ENCODE measurements at places on chromosomes 3 and 15.

GRCh38 chr3:150107429-150108175 lies 136.9 kb upstream of the PFN2 start:
- DNase-seq = no peak

GRCh38 chr3:129017484-129017899 lies 16.4 kb downstream of the EFCC1 start:
- DNase-seq = no peak

DNA sequence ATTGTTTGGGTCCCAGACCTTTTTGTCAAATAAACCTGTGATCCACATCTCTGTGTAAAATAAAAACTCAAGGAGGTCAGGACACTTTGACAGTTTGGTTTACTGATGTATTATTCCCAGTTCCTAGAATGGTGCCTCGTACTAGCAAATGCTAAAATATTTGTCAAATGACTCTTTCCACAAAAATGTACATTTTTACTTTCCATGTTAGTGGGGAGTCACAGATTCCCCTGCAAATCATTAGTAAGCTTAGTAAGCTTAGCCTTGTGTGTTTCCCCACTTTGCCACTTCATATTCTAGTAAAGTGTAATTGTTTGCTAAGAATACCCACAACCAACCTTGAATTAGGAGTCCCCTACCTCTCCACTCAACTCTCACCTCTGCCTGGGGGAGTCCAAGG lies 2.4 kb upstream of the MAGI1 start:
- DNase-seq = no peak

DNA sequence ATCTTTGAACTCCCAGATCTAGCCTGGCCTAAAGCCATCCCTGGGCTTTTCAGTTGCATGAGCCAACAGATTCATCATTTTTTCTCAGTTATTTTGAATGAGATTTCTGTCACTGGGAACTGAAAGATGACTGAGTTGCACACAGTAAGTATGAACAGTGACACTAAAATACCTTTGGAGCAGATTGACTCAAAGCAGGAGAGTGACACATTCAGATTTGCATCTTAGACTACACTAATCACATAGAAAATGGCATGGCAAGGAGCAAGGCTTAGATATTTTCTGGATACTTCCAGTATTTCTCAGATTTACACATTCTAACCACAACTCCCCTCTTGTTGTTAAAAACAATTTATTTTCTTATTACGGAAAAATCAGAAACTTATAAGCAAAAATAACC lies 32.8 kb downstream of the SEC62 start:
- no peak for DNase-seq

GRCh38 chr3:38016410-38016809 lies 13.0 kb downstream of the PLCD1 start:
- no peak for DNase-seq

DNA sequence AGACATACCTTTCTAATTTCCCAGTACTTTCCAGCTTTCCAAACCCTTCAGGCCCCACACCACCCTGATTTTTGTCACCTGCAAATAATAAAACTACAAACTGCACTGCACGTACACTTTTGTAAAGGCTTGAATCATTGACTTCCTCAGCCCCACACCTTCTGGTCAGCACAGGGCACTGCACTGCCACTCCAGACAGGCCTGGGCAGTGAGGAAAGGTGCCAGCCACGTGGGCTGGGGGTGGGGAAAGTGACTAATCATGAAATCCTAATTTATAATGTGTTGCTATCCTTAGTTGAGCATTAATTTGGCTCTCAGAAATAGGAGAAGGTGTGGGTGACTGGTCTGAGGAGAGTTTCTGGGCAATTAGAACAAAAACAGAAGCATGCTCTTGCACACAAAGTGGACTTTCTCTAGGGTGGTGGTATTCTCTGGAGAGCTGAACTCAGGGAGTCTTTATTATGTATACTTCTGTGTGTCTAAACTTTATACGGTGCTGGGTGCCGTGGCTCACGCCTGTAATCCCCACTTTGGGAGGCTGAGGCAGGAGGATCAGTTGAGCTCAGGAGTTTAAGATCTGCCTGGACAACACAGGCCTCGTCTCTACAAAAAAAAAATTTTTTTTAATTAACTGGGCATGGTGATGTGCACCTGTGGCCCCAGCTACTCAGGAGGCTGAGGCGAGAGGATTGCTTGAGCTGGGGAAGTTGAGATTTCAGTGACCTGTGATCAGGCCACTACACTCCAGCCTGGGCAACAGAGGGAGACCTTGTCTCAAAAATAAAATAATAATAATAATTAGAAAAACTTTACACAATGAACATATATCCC lies 58.2 kb upstream of the FLNB start:
- DNase-seq = no peak

DNA sequence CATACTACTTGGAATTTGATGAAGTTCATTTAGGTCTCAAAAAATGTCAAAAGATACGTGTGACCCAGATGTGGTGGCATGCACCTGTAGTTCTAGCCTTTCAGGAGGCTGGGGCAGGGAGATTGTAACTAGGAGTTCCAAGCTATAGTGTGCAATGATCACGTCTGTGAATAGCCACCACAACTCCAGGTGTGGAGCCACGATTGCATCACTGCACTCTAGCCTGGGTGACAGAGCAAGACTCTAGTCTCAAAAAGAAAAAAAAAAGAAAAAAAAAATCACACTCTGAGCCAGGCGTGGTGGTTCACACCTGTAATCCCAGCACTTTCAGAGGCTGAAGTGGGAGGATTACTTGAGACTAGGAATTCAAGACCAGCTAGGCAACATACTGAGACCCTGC lies 14.2 kb downstream of the MAP4 start:
- no peak for DNase-seq

DNA sequence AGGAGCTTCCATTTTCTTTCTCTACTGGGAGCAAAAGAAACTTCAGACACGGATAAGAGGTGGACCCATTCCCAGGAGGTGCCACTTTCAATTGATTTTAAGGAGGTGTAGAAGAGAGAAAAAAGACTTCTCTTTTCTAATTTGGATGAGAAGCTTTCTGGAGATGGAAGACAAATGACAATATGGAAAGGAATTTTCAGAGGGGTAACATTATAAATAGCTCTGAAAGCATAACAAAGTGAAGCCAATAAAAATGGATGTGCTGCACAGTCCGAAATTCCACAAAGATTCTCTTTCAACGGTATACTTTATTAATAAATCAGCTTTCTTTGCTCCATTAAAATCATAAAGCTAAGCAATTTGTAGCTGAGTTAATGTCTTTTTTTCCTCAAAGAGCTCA lies 607.2 kb upstream of the MDFIC2 start:
- DNase-seq = no peak

DNA sequence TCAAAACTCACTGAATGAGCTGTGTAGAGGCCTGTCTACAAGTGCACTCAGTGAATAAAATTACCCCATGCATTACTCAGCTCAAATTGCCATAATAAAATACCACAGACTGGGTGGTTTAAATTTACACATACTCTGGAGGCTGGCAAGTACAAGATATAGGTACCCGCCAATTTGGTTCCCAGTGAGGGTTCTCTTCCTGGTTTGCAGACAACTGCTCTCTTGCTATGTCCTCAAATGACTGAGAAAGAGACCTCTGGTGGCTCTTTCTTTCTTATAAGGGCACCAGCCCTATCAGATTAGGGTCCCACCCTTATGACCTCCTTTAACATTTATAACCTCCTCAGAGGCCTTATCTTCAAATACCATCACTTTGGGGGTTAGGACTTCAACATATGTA lies 237.0 kb downstream of the CPNE4 start:
- DNase-seq = no peak

Data from CD4-positive, alpha-beta T cell treated with Interleukin-17A for 4 hours (primary cell).